ENCODE measurements at places on chromosomes 2 and 18. TPM values are rescaled to one million over a fixed set of nuclear protein-coding genes. Genes with fewer than 3 reads are reported as not detected.
A peak's percentile ranks its signal among the peaks of the same experiment; 100 is the strongest.

DNA sequence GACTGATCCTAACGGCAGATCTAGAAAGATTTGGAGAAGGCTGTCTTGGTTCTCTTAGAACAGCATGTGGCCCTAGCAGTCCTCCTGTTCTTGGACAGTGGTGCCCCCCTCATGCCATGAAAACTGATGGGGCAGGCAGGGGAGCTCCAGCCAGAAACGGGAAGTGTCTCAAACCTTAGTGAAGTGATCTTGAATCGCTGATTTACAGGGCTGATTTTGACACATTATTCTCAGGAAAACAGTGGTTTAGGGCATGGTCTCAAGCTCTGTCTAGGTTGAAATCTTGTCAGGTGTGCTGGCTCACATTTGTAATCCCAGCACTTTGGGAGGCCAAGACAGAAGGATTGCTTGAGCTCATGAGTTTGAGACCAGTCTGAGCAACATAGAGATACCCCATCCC is 37.8 kb downstream of the SRSF7 start:
- DNase-seq, result no peak

TANC1 gene
- total RNA-seq, result 44.3 TPM

C1QL2 gene
- not detected for total RNA-seq

PSMA8 gene
- not detected for total RNA-seq

DNA sequence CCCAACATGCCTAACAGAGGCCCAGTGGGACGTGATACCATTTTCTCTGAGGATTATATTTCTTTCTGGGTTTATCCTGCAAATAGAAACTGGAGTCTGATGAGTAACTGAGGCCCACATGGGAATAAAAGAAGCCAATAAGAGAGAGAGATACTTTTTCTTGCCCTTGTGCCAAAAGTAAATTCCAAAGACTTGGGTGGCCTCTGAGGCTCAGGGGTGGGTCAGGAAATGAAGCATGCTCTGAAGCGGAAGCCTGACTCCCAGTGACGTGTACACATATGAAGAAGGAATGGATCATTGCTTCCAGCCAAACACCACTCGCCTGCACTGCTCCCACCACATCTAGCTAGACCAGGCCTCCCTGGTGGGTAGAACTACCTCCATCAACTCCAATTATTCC is 273.6 kb upstream of the NCKAP5 start:
- no peak for DNase-seq

GRCh38 chr2:132415915-132416722 is 486 bp upstream of the GPR39 start:
- DNase-seq, result peak; percentile 88

GRCh38 chr18:67215686-67216085 is 300.8 kb downstream of the DSEL start:
- no peak for DNase-seq

TRIM43 gene
- total RNA-seq, result not detected

MOCOS gene
- total RNA-seq, result 3.0 TPM

C1GALT1C1L gene
- 0.54 TPM for total RNA-seq

Data from Panc1 (cell line).